ENCODE measurements at places on chromosomes 3 and 15. TPM values are rescaled to one million over a fixed set of nuclear protein-coding genes. Genes with fewer than 3 reads are reported as not detected.

Gene RYR3
- total RNA-seq: not detected

Gene TMEM43
- 42.8 TPM for total RNA-seq

Gene BFSP2
- total RNA-seq: not detected

Gene FETUB
- not detected for total RNA-seq

Gene CSPG5
- total RNA-seq: 0.17 TPM
